ENCODE measurements at places on chromosomes 16 and 17. TPM values are rescaled to one million over a fixed set of nuclear protein-coding genes. Genes with fewer than 3 reads are reported as not detected.

NPIPA3 gene
- total RNA-seq: 0.43 TPM

OTOA gene
- total RNA-seq: under 0.01 TPM

KRTAP4-1 gene
- total RNA-seq: not detected

SLC22A31 gene
- total RNA-seq: not detected

MSLN gene
- 0.32 TPM for total RNA-seq

CLEC3A gene
- not detected for total RNA-seq

SLC5A11 gene
- total RNA-seq: not detected

- no peak for DNase-seq
Measured at GRCh38 chr17:13046361-13046760, 28.5 kb upstream of the ELAC2 start.

GRCh38 chr16:48818257-48818656 lies 208.3 kb upstream of the N4BP1 start:
- no peak for DNase-seq

- no peak for DNase-seq
Measured at GRCh38 chr17:17036524-17036998, 5.7 kb upstream of the MPRIP start.

DNA sequence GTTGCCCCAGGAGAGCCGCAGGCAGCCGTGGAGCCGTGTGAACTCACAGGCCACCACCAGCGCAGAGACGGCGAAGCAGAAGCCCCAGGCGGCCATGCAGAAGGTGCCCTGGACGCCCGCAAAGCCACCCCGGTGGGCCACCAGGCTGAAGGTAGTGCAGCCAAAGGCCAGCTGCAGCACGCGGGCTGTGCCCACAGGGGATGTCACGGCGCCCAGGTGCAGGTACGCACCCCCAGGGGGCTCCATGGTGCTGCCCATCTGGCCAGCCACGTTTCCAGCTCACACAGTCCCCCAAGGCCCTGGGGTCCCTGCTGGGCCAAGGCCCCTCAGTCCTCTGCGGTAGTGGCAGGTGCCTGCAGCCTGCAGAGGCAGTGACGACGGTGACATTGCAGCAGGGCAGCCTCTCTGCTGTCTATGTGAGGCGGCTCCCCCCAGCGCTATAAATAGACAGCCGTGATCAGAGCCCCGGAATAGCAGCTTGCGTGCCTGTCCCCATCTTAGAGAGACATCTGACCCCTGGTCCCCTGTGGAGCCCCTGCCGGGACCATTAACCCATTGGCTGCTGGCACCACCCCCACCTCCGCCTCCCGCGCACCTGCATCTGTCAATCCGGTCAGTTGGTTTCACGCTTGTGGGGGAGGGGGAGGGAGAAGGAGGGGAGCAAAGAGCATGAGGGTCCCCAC lies 4.5 kb upstream of the PYCR1 start:
- no peak for DNase-seq

DNA sequence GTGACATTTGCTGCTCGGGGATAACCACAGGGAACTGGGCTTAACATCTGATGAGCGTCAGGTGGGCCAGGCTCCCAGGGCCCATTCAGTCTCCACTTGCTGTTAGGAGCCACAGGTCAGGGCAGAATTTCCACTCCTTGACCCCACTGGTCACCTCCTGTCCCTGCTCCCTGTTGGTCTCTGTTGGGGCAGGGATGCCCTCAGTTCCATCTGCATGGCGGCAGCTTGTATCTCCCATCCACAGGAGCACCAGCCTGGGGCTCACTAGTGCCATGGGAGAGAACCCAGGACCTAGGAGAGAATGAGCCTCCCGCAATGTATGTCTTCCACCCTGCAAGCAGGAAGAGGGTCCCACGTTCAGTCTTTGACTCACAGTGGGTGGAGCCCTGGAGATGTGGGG lies 212.1 kb downstream of the CCDC182 start:
- no peak for DNase-seq

DNA sequence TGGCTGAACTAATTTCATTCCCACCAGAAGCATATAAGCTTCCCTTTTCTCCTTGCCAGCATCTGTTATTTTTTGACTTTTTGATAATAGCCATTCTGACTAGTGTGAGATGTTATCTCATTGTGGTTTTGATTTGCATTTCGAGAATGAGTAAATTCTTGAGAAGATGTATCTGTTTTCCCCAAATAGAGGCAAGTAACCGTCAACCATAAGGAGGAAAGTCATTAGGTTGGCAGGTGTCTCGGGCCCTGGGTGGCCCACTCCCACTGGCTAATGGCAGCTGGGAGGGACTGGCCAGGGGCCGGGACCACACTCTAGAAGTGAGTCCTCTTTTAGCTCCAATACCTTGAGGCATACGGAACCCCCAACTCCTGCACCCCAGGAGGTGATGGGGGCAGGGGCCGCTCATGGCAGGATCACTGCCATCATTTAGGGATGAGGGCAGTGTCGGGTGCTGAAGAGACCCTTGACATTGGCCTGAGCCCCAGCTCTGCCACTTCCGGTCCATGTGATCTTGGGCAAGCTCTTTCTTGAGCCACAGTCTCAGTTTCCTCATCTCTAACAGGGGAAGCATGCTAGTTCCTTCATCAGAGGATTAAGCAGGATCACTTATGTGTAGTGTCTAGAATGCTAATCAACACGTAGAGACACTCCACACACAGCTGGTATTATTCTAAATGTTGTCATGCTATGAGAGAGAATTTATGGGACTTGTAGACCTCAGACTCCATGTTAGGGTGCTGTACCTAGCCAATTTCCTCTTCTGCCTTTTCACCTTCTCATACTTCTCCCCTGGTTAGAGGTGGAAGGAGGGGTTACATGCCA lies 44.3 kb downstream of the RGS9 start:
- DNase-seq: peak; percentile 27

DNA sequence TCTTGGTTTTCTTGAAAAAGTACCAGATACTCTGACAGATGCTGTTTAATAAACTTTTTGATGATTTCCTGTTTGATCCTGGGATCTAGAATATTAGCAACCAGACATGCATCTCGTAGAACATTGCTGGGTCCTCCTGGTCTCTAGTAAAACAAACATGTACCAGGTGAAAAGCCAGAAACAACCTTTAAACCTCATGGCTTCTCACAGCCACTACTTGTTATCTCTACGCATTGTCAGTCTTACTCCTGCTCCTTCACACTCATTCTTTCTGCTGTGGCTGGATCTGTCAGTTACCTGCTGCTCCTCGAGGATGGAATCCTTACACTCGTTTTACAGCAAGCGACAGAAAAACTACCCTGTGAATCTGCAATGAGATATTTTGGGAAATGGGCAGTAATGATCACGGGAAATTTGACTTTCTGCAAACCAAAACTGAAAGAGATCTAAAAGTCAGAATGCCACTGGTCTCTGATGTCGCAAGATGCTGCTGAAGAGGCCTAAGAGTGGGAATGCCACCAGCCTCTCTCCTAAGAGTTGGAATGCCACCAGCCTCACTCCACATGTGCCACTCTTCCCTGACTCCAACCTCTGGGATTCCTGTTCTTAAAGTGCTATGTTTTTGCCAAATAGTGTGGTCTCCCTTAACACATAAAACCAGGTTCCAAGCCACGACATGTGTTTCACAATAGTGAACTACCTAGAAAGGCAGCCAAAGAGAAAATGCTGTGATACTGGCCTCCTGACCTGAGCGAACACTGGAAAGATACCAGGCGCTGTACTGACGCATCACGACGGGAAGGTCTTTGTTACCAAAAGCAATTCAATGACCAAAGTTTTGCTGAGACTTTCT lies 86.3 kb downstream of the VPS53 start:
- peak; percentile 72 for DNase-seq

DNA sequence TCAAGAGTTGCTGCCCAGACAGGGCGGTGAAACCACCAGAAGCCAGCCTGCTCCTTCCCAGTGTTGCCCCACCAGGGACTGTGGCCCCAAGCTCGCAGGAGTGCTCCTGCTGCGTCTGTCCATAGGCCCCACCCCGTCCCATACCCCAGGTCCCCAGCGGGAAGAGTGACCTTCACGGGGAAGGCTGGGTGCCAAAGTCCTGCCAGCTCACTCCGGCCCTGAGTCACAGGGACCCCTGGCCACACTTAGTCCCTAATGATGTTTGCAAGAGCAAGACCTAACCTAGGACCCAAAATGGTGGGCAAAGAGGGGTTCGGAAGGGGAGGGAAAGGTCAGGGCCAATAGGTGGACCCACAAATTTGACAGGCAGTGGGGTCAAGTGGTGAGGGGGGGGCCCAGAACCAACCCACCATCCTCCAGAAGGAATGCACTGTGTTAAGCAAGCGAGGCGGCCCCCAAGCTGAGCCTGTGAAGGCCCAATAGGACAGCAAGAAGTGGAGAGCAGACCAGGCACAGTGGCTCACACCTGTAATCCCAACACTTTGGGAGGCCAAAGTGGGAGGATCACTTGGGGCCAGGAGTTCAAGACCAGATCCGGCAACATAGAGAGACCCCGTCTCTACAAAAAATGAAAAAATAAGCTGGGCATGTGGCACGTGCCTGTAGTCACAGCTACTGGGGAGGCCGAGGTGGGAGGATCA lies 3.3 kb downstream of the DOK4 start:
- no peak for DNase-seq

GRCh38 chr17:3534881-3535252 lies 22.7 kb downstream of the TRPV3 start:
- DNase-seq: peak; percentile 25

GRCh38 chr17:82962163-82962720 lies 117.2 kb upstream of the METRNL start:
- DNase-seq: peak; percentile 2

GRCh38 chr17:41354536-41354935 lies 3.9 kb upstream of the KRT33A start:
- no peak for DNase-seq

- DNase-seq: peak; percentile 53
Measured at GRCh38 chr16:2795395-2796143, 2.7 kb upstream of the PRSS41 start.

DNA sequence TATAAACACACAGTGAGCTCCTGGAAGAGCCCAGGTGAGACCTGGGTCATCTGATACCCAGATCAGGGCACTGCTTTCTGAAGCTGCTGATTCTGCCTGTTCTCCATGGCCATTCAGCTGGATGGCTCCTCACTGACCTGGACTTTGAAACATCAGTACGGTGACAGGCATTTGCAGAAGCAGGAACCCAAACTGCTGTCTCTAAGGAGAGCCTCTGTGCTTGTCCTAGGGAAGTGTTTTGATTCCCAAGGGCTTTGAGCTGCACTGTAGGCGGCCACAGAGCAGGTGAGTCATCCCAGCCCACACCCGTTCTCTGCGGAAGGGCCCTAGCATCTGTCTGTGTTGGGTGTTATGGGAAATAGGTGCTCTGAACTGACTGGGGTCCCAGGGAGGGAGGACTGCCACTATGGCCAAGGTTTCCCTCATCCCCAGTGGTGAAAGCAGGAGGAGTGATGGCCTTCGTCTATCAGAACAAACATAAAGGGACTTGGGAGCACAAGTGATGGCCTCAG lies 60.7 kb upstream of the ADCY9 start:
- peak; percentile 54 for DNase-seq

GRCh38 chr17:48060249-48060648 lies 12.1 kb downstream of the NFE2L1 start:
- DNase-seq: no peak

GRCh38 chr17:9273428-9274391 lies 252.4 kb downstream of the NTN1 start:
- DNase-seq: no peak

DNA sequence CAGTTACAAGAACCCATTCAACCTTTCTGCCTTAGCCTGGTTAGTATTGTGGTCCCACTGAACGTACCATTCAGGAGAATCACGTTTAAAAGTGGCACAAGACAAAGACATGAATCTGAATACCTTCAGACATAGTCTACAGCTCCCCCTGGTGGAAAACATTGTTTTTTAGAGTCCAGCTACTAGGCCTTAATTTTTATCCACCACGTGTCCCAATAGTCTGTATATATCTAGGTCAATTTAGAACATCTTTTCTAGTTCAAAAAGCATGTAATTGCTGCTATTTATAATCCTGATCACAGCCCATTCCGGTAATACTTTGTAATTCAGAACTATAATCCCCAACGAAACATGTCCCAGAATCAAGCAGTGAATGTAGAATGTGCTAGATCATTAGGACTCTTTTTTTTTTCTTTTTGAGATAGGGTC lies 13.7 kb upstream of the GUCY2D start:
- peak; percentile 87 for DNase-seq

DNA sequence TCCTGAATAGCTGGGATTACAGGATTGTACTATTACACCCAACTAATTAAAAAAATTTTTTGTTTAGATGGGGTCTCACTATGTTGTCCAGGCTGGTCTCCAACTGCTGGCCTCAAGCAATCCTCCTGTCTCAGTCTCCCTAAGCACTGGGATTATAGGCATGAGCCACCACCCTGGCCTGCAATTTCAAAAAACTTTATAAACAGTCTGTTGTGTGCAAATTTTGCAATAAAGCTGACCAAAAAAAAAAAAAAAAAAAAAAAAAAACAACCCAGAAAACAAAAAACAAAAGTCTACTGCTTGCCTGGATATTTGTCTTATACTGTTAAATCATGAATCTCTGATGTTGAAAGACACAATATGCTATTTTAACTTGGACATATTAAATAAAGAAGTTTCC lies 4.4 kb downstream of the CREBBP start:
- no peak for DNase-seq

DNA sequence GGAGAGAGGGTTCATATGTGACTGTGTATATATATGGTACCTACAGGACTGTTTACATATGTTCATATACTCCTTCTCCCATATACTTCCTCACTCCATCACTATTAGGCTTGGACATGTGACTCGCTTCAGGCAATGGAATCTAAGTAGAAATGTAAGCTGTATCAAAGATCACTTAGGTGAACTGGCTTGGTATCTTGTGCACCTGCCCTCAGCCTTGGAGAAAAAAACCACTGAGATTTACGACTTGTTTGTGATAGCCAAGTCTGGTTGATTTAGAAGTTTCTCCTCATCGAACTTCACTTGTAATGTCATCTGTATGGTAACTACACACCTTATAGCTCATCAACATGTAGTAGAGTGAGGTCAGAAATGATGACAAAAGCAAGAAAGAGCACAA lies 59.9 kb downstream of the FBXL20 start:
- DNase-seq: no peak

DNA sequence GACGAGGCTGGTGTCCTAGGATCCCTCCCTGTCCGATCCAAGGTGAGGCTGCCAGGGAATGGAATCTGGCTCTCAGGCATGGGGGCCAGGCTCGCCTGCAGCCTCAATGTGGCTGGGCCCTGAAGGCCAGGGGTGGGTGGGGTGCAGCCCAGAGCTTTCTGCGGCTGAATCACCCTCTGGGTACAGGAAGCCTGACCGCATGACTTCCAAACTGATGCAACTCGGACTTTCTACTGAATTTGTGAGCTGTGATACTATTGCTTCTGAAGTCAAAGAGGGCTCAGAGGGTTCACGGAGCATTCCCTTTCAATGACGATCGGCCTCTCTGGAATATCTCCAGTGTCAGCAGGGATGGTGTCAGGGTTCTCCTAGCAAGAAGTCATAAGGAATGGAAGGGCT lies 123.7 kb downstream of the METRNL start:
- DNase-seq: peak; percentile 99

- DNase-seq: no peak
Measured at GRCh38 chr16:3025032-3026002, 1.5 kb downstream of the THOC6 start.

GRCh38 chr17:39999067-39999466 lies 16.2 kb upstream of the CSF3 start:
- no peak for DNase-seq

GRCh38 chr17:28550858-28551257 lies 1.6 kb downstream of the UNC119 start:
- DNase-seq: no peak

GRCh38 chr17:80738020-80738808 lies 193.6 kb downstream of the RPTOR start:
- DNase-seq: no peak

Measured in fibroblast of villous mesenchyme (primary cell).